ENCODE measurements at places on chromosomes 6 and 20.

GRCh38 chr6:14135893-14136539 lies 18.4 kb downstream of the CD83 start:
- DNase-seq: no peak

GRCh38 chr20:1391640-1392442 lies 1.0 kb downstream of the FKBP1A start:
- no peak for DNase-seq

- DNase-seq: no peak
Measured at GRCh38 chr6:96227135-96227534, 211.4 kb downstream of the FUT9 start.

DNA sequence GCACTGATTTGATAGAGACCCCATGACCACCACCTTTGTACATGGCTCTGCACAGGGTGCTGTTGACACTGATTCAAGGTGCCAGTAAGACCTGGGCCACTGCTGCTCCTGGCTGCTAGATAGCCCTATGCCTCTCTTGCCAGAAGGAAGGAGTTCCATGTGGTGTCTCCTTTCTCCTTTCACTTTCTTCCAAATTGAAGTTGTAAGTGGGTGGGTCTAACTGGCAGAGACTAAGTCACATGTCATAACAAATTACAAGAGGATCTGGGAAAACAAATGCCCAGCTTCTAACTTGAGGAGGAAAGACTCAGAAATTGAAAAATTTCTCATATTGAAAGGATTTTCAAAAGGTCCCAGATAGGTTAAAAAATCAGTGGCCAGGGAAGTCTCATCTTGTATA lies 116.8 kb downstream of the TFAP2B start:
- no peak for DNase-seq

- DNase-seq: no peak
Measured at GRCh38 chr6:37168163-37168758, 1.7 kb upstream of the PIM1 start.

GRCh38 chr20:57619051-57619831 lies 985 bp downstream of the ZBP1 start:
- no peak for DNase-seq

GRCh38 chr6:39843305-39844020 lies 51.3 kb downstream of the DAAM2 start:
- DNase-seq: no peak

DNA sequence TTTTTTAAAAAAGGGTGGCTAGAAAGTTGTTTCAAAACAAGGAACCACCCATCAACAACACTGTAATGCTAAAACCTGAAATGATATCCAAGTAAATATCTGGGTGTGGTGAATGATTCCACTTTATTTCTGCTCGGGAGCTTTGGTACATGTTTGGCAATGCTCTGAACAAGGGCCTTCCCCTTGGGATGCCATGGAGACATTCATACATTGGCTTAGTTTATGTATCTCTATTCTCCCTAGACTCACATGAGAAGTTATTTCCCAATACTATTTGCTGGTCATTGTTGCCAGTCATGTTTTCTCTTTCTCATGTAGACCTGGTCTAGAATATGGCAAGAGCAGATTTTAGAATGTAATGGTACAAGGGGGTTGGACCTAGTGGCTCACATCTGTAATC lies 22.9 kb downstream of the ADTRP start:
- DNase-seq: no peak

Measured in NCI-H2227 treated with DMSO at 0.1 percent for 48 hours (cell line).